ENCODE measurements at places on chromosomes 1 and 21.

- no peak for DNase-seq
These were observed 10.3 kb downstream of the CFAP107 start for GRCh38 chr1:12756273-12756672.

DNA sequence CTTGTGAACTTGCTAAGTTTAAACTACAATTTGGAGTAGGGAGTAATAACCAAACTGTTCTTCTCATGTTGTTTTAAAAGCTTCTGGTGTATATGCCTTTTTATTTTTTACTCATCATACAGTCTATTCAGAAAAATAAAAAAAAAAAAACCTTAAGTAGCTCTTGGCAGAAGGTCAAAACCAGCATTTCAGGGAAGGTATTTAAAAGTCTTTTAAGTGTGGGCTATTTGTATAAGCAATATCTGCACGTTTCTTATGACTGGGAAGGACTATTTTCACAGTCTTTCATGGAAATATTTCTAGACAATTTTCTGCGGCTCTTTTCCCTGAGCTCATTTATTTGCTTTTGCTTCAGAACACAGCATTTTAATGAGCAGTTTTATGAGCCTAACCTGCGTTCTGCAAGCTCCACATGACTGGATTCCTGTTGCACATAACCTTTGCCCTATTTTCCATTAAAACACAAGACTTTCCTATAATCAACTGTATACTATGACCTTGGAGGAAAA, 60.9 kb upstream of the C1orf105 start:
- no peak for DNase-seq

GRCh38 chr1:112735752-112736151, 20.6 kb upstream of the PPM1J start:
- DNase-seq, result no peak

DNA sequence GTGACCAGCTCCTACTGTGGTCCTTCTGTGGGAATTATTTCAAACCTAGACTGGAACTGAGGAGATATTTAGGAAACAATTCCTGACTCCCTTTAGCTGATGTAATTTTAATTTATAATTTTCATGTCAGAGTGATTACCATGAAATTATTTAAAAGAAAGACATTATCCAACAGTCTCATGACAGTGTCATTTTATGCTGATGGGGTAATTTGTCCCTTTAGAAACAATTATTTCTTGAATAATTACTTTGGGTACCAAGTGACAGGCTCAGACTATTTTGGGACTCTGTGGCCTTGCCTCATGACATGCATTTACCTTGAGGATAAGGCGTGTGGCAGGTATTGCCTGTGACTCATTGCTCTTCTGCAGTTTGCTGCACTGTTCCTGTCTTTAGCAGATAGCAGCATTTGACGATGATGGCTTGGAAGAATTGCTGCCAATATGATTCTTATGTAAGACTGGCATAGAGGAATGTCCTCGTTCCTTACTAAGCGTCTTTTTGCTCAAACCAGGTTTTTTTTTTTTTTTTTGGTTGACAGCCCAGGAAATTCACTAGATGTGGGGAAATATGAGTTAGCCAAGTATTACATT, 206.0 kb upstream of the HMCN1 start:
- DNase-seq, result no peak

DNA sequence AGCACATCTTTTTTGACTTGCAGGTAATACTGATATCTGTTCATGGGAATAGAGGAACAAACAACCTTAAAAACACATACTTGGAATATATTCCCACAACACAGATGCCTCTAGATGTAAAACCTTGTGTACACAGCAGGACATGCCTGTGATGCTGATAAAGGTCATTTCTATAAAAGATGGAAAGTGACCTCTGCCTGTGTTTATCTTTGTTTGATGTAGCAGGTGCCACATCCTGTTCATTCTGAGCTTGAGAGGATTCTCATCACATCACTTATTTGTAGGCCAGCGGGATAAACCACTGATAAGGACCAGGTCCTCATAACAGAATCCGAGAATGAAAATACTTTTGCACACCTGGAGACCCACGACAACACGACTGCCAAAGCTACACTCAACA, 133.7 kb downstream of the SMYD2 start:
- no peak for DNase-seq

GRCh38 chr1:84960371-84960770, 36.5 kb downstream of the MCOLN2 start:
- no peak for DNase-seq

DNA sequence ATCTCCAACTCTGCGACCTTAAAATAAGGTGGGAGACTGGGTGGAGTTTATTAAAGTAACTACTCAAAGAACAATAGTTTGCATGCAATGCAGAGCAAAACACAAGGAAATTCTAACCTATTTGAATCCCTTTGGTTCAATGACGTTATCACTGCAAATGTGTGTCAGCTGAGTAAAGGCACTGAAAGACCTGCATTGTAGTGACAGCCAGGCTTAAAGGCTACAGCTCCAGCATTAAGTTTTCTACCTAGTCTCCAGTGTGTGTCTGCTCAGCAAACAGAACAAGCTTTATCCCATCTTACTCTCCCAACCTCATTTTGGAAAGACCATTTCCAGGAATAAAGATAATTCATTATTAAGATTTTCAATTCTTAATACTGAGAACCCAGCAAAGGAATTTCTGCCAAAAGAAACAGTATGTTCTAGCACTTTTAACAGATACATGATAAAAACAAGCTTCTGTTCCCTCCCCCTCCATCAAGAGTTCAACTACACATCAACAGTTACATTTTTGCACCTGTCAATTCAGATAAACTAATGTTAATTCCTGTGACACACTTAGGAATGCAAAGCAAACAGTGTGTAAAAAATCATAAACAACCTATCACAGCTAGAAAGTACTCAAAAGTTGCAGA, 14.2 kb downstream of the PTP4A2 start:
- DNase-seq, result no peak

DNA sequence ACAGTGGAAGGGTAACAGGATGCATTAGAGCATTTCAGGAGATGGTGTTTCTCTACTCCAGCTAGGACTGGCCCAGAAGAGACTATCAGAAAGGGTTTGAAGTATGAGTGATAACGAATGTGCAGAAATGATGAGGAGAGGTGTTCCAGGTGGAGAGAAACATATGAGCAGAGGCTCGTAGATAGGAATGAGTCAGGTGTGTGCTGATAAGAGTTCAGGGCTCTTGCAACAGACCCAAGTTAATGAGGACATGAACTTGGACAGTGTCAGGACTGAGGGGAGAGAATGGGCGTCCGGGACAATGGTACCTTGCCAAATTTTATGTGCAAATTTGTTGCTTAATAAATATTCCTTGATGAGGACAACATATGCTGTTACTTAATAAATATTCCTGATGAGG, 183.9 kb upstream of the NFIA start:
- DNase-seq, result peak; percentile 14

GRCh38 chr1:44436401-44437106, 31.5 kb downstream of the RNF220 start:
- no peak for DNase-seq

DNA sequence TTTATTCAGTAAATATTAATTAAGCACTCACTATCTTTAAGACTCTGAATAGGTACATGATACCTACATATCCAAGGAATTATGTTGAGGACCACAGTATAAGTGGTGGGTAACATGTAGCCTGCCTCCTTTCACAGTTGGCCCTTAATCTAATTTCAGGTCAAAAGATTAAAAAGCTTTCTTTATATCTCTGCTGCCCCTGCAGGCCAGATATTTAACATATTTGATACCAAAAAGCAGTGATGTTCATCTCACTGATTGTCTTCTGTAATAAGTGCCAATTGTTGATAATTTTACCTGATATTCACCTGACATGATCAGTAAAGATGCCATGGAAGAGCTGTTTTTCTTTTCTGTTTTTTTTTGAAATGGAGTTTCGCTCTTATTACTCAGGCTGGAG, 36.5 kb downstream of the RLF start:
- DNase-seq, result no peak

DNA sequence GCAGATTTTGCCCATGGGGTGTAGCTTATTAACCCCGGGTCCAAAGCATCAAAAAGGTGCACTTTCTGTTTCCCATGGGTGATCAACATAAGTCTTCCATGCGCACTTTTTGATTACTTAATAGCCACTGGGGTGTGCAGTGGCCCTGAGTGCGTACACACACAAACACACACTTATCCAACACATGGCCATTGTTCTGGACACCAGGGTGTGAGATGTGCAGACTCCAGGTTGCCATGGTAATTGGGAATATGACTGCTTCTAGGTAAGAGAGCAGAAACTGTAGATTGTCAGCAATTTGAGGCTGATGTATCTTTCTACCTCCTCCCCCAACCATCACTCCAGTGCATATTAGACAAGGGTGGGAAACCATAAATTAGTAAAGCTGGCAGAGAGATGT, 68.8 kb downstream of the MAB21L3 start:
- no peak for DNase-seq

DNA sequence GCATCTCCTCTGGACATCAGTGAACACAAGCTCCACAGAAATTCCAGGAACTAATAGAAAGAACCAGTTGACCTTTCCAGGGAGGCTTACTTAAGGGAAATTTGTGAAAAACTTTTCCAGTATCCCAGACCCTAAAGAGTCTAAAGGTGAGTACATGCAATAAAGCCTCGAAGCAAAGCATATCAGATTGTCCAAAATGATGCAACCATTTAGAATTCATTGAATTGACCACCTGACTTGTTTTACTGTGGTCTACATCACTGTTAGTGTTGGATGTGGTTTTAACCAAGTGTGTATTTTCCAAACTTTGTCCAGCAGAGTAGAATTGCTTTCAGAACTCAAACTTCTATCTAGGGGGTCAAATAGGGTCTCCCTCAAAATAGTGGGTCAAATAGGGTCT, 76.3 kb upstream of the TIAM1 start:
- DNase-seq, result no peak

DNA sequence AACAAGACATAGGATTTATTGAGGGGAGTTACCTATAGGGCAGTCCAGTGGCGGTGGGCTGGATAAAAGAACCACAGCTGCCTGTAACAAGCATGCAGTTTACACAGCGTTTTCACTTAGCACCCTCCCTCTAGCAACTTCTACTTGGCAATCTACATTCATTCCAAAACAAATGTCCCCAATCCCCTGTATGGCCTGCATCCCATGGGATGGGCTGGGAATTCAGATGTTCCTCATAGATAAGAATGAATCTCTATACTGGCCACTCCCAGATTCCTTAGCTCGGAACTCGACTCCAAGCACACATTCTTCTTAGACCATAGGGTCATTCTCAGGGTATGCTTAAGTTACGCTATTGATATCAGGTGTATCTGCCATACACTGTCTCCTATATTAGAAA, 33.3 kb downstream of the PCP4 start:
- DNase-seq, result no peak

DNA sequence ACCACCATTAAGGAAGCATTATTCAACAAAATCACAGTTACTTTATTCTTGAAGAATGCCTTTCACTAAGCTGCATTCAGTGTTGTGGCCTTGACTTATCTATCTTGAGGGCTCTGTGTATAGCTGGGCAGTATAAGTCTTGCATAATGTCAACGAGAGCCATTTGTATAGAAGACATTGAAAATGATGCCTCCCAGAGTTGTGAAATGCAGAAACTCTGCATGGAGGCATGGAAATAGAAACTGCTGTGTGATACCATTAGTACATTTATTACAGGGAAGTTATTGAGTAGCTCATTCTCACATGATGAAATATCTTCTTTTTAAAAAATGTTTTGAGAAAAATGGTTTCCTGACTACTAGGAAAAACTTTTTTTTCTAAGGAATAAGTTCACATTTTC, 111.4 kb upstream of the SNX7 start:
- DNase-seq, result no peak

DNA sequence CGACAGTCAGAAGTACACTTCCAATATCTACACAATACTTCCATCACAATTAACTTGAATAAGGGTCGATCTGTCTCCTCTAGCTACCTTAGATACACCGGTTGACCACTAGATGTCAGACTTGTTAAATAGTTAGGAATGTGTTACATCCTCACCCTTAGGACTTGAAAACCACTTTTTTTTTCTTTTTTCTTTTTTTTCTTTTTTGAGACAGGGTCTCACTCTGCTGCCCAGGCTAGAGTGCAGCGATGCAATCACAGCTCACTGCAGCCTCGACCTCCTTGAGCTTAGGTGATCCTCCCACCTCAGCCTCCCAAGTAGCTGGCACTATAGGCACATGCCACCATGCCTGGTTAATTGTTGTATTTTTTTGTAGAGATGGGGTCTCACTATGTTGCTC, 120.4 kb upstream of the GREM2 start:
- DNase-seq, result peak; percentile 50

GRCh38 chr1:225424562-225425200, 3.2 kb downstream of the LBR start:
- DNase-seq, result no peak

DNA sequence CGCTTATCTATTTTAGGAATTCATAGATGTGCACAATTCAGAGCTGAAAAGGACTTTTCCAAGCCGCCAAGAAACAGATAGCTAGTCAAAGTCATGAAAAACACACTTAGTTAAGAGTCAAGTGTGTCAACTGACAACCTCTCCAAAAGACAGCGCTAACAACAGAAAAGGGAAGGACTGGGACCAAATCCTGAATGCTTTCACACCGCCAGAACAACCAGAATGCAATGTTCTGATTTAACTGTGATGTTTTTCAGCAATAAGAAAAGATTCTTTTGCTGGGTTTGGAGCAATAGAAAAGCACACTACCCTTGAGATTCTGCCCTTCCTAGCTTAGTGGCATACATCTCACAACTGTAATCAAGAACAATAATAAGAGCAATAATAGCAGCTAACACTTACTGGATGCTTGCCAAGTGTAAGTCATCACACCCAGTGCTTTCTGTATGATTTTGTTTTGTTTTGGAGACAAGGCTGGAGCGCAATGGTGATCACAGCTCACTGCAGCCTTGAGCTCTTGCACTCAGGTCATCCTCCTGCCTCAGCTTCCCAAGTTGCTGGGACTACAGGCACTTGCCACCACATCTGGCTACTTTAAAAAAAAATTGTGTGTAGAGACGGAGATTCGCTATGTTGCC, 33.9 kb upstream of the SDC3 start:
- DNase-seq, result no peak

DNA sequence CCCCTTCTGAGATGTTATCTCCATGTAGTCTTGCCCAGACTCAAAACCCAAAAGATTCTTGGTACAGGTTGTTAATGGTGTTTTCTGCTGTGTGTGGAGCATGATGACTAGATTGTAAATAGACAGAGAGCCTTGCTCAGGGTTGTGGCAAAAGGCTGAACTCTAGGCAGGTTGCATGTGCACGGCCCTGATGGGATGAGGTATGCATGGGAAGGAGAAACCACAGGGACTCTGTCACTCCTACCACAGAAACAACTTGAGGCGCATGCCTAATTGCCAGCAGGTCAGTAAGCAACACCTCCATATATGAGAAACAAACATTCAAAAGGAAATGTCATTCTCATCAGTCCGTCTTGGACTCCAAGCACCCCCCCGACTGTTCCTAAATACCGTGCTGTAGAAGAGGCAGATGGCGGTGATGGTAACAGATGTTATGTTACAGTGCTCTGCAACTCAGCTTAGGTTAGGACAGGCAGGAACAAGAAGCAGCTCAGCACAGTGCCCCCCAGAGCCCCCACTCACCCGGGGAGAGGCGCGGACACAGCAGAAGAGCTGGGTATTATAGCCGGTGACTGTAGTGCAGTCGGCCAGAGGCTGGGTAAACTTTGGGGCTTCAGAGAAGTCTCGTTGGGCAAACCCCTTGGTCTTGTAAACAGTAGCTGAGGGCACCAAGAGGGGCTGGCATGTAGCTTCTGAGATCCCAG, 10.9 kb downstream of the MYBPHL start:
- DNase-seq, result no peak

- DNase-seq, result no peak
These were observed 29.6 kb upstream of the CACHD1 start for GRCh38 chr1:64440183-64440826.

- no peak for DNase-seq
These were observed 230.4 kb downstream of the KCNT2 start for GRCh38 chr1:196377811-196378210.
